ENCODE measurements at places on chromosomes 12 and 14. TPM values are rescaled to one million over a fixed set of nuclear protein-coding genes. Genes with fewer than 3 reads are reported as not detected.

Gene RPL10L
- not detected for total RNA-seq

Gene PRB2
- not detected for total RNA-seq

Gene IFNG
- total RNA-seq, result not detected

Gene NPAS3
- total RNA-seq, result 4.9 TPM

Gene ETFBKMT
- total RNA-seq, result 5.7 TPM

Gene PLEKHH1
- 2.6 TPM for total RNA-seq

Gene AQP2
- total RNA-seq, result not detected

Gene CLEC1B
- not detected for total RNA-seq

Gene SLC10A1
- not detected for total RNA-seq

Gene OLR1
- 0.43 TPM for total RNA-seq

Gene ACSM4
- total RNA-seq, result not detected

Gene PMCH
- not detected for total RNA-seq

- DNase-seq, result no peak
Observed at GRCh38 chr14:36222952-36223468, 46.5 kb upstream of the PTCSC3 start.

GRCh38 chr14:26026384-26026783, 571.4 kb downstream of the NOVA1 start:
- DNase-seq, result no peak

GRCh38 chr12:27555925-27556778, 32.1 kb downstream of the PPFIBP1 start:
- DNase-seq, result no peak

- no peak for DNase-seq
Observed at GRCh38 chr12:94405413-94406116, 54.1 kb downstream of the CEP83 start.

GRCh38 chr12:116590561-116590960, 31.4 kb downstream of the MAP1LC3B2 start:
- DNase-seq, result no peak

GRCh38 chr14:68633131-68633991, 159.5 kb downstream of the ZFP36L1 start:
- no peak for DNase-seq

GRCh38 chr12:9751204-9752144, 9.2 kb downstream of the CD69 start:
- DNase-seq, result no peak

- DNase-seq, result no peak
Observed at GRCh38 chr12:13784504-13784903, 196.9 kb downstream of the GRIN2B start.

DNA sequence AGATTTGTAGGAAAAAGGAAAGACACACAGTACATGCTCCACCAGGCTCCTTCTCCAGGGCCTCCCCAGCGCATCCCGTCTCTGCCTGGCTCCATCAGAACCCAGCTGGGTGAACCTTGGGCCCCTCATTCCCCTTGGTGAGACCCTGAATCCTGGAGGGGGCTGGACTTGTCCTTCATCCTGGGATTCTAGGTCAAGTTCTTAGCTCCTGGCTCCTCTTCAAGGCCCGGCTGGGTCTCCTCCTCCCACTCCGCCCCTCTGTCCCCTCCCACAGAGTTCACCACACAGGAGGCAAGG, 49.2 kb downstream of the PSMA6 start:
- no peak for DNase-seq

- no peak for DNase-seq
Observed at GRCh38 chr12:44500423-44500822, 375.7 kb downstream of the NELL2 start.

GRCh38 chr12:79681008-79681590, 9.7 kb downstream of the PAWR start:
- no peak for DNase-seq

DNA sequence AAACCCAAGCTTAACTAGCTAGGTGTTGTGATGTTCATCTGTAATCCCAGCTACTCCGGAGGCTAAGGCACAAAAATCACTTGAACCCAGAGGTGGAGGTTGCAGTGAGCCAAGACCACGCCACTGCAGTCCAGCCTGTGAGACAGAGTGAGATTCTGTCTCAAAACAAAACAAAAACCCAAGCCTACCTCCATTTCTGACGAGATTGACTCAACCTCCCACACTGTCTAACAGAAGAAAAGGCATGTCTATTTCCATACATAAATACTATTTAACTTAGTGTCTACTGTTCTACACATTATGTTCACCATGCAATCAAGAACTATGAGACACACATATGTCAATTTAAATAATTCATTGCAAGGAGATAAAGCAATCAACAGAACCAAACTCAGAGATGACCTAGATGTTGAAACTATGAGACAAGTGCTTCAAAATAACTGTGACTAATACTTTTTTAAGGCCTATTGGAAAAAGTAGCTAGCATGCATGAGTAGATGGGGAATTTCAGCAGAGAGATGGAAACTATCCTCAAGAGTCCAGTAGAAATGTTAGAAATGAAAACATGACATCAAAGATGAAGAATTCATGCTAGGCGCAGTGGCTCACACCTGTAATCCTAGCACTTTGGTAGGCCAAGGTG, 75.9 kb upstream of the DHRS4 start:
- DNase-seq, result no peak

- DNase-seq, result no peak
Observed at GRCh38 chr12:100899301-100899700, 104.7 kb downstream of the ANO4 start.

GRCh38 chr14:91155626-91156089, 41.8 kb downstream of the DGLUCY start:
- no peak for DNase-seq

- DNase-seq, result no peak
Observed at GRCh38 chr12:122929812-122930211, 33.9 kb upstream of the VPS37B start.

DNA sequence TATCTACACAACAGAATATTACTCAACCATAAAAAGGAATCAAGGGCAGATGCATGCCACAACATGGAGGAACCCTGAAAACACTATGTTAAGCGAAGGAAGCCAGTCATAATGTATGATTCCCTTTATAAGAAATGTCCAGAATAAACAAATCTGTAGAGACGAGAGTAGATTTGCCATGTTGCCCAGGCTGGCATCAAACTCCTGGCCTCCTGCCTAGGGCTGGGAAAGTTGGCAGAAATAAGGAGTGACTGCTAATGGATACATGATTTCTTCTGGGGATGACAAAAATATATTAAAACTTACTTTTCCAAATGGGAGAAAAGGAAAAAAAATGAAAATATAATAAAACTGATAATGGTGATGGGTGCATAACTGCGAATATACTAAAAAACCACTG, 10.9 kb downstream of the CLIP1 start:
- no peak for DNase-seq

DNA sequence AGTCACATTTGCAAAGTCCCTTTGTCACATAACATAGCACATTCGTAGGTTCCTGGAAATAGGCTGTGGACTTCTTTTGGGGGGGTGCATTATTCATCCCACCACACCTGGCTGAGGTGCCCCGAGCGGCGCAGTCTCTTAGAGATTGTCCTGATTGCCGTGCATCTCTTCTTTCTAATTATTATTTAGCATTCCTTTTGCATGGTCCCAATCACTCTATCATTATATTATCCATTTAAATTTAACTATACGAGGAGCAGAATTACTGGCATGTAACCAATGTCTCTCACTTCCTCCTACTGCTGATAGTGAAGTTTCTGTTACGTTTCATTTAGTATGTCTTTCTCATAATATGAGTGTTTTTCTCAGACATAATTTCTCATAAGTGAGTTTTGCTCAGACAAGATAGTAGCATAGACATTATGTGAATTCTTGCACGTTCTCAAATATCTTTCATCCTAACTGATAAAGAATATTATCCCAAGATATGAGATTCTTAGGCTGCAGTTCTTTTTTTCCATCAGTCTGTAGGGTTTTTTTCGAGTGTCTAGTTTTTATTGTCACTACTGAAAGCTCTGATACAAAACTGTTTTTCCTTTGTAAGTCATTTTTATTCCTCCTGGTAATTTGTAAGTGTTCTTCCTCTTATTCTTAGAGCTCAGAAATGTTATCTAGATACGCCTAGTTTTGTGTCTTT, 444.3 kb downstream of the NELL2 start:
- DNase-seq, result no peak

- peak; percentile 35 for DNase-seq
Observed at GRCh38 chr12:104686196-104686595, 229.4 kb downstream of the CHST11 start.

DNA sequence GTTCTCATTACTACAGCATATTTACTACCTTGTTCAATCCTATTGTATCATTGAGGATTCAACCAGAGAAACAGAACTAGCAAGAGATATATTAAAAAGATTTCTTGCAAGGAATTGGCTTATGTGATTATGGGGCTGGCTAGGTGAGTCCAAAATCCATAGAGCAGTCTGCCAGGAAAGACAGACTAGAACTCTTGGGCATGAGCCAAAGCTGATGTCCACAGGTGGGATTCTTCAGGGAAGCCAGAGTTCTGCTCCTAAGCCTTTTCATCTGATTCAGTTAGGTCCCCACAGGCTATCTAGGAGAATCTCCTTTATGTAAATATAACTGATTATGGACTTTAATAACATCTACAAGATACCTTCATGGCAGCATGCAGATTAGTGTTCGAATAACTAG, 26.0 kb downstream of the PELI2 start:
- no peak for DNase-seq

- DNase-seq, result no peak
Observed at GRCh38 chr12:91617818-91618217, 435.2 kb upstream of the DCN start.

DNA sequence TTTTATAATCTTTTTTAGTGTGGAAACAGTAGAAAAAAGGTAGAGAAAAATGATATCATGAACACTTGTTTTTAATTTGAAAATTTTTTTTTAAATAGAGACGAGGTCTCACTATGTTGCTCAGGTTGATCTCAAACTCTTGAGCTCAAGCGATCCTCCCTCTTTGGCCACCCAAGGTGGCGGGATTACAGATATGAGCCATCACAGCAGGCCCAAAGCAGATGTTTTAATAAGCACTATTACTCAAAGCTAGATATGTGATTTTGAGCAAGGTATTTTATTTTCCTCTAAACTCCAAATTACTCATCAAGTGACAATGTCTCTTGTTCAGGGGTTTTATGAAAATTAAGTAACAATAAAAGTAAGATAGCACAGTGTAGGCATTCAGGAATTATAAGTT, 10.7 kb upstream of the WDR89 start:
- no peak for DNase-seq

GRCh38 chr14:50783563-50783962, 47.4 kb downstream of the NIN start:
- no peak for DNase-seq

- no peak for DNase-seq
Observed at GRCh38 chr14:56145965-56146364, 27.8 kb downstream of the PELI2 start.

- peak; percentile 74 for DNase-seq
Observed at GRCh38 chr12:109735825-109736551, 22.4 kb downstream of the FAM222A start.

DNA sequence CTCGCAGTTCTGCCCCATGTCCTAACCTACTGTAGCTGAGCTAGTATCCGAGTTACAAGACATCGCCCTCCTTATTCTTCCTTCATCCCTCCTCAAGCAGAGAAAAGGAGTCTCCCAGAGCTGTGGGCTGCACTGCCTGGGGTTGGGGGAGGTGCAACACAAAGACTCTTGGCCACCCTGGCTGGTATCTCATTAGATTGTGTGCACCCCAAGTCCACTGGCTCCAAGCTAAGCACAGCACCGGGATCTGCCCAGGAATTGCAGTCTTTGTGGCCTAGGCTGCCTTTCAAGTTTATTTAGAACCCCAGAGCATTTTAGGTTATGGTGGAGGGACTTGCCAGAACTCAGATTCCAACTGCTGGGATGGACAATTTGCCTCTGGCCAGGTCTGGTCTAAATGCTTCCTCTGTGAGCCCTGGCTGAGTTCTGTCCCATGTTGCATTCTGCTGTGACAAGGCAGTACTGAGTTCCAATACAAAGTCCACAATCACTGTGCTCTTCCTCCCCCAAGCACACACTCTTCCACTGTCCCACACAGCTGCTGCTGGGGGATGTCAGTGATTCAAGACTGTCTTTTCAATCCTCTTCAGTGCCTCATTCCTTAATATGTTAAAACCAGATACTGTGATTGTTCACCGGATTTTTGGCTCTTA, 169.6 kb upstream of the CLEC14A start:
- DNase-seq, result no peak

GRCh38 chr12:49619286-49619685, 4.1 kb upstream of the PRPF40B start:
- no peak for DNase-seq

GRCh38 chr14:92513966-92514843, 624 bp downstream of the RIN3 start:
- DNase-seq, result no peak

- DNase-seq, result peak; percentile 39
Observed at GRCh38 chr14:94560751-94561655, at the start of gene SERPINA4. SERPINA4 (plus strand) TSS chr14:94561442; CDS start chr14:94563483, 2,041 bp downstream.

Data from cardiac septum (tissue), 1 donor.